ENCODE measurements at places on chromosomes 12 and 14. TPM values are rescaled to one million over a fixed set of nuclear protein-coding genes. Genes with fewer than 3 reads are reported as not detected.

SINHCAF gene
- total RNA-seq: 103 TPM

GPR65 gene
- 10.5 TPM for total RNA-seq

RILPL2 gene
- total RNA-seq: 5.5 TPM

INHBC gene
- 0.20 TPM for total RNA-seq

DNA sequence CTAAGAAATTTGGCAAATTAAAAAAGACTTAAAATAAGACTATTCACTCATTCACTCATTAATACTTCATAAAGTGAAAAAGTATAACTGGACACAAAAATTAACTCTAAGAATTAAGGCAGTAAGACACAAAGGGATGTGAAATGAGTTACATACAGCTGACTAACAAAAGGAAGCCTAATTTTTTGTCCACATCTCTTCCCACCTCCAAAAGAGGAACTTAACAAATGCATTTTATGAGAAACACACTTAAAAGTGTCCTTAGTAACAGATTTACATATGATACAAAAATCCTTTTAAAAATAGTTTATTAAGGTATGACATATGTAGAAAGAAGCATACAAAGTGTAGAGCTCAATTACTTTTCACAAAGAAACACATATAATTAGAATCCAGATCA, 88.9 kb downstream of the NUMB start:
- H3K4me3 ChIP-seq: no peak overlapping the region
- no peaks in the 10 kb centered on the region for H3K36me3 ChIP-seq
- H3K4me1 ChIP-seq: no peaks in the 10 kb centered on the region
- no peak overlapping the region for H3K27ac ChIP-seq

DNA sequence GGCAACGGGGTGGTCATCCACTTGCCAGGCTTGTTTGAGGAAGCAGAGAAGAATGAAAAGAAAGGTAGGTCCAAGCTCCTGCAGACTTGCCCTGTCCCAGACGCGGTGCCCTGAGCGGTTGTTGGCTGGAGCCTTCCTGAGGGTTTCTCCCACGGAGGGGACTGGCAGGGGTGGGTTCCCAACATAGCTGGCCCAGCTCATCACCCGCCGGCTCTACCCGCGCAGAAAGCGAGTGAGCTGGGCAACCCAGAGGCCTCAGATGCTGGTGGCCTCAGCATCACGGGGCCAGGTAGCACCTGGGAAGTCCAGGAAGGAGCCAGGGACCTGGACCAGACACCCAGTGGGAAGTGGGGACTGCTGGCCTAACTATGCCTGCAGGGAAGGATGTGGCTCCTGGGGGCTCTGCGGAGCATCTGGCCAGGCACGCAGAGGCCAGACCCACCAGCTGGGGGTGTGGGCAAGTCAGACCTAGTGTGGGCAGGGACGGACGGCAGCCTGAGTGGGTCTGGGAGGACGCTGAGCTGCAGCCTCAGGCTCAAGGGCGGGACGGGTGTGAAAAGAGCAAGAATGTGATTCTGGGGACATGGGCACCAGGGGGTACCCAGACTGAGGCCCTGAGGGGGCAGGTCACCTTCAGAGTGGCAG, 14.4 kb upstream of the SIVA1 start:
- no peaks in the 10 kb centered on the region for H3K4me1 ChIP-seq
- H3K4me3 ChIP-seq: no peak overlapping the region
- no peaks in the 10 kb centered on the region for H3K27me3 ChIP-seq
- H3K27ac ChIP-seq: no peak overlapping the region
- no peaks in the 10 kb centered on the region for H3K36me3 ChIP-seq
- no peak for DNase-seq

DNA sequence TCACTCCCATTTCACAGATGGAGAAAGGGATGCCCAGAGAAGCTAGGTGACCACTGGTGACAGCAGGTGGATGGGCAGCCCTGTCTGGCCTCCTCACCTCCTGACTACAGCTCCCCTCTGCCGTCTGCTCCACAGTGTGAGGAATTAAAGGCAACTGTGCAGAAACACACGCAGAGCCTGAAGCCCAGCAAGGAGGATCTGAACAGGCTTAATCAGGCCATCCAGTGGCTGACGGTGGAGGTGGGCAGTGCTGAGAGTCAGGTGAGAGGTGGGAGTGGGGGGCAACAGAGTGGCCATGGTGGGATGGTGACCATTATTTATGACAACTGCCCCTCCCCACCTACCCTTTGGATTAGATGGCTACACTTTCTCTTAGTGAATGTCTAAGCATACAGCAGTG, 1.2 kb downstream of the KRT86 start:
- DNase-seq: no peak
- H3K4me1 ChIP-seq: peaks cover 8% of the 10 kb centered on the region
- no peak overlapping the region for H3K4me3 ChIP-seq
